B cell (primary cell): ENCODE measurements at places on chromosomes 3 and 15. TPM values are rescaled to one million over a fixed set of nuclear protein-coding genes. Genes with fewer than 3 reads are reported as not detected.
A peak's percentile ranks its signal among the peaks of the same experiment; 100 is the strongest.

GRCh38 chr3:147640781-147641180, 231.6 kb downstream of the ZIC1 start:
- H3K36me3 ChIP-seq: no peaks in the 10 kb centered on the region
- H3K4me1 ChIP-seq: no peaks in the 10 kb centered on the region
- H3K27ac ChIP-seq: no peak overlapping the region
- no peak for DNase-seq
- H3K4me3 ChIP-seq: no peak overlapping the region

DNA sequence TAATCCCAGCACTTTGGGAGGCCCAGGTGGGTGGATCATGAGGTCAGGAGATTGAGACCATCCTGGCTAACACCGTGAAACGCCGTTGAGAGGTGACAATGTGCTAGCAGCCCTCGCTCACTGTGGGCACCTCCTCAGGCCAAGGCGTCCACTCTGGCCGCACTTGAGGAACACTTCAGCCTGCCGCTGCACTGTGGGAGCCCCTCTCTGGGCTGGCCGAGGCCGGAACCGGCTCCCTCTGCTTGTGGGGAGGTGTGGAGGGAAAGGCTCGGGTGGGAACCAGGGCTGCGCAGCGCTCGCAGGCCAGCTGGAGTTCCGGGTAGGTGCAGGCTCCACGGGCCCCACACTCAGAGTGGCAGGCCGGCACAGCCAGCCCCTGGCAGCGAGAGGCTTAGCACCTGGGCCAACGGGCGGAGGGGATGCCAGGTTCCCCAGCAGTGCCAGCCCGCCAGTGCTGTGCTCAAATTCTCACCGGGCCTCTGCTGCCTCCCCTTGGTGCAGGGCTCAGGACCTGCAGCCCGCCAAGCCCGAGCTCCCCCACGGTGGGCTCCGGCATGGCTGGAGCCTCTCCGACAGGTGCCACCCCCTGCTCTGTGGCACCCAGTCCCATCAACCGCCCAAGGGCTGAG, 253.6 kb downstream of the CNTN4 start:
- no peak overlapping the region for H3K27ac ChIP-seq
- DNase-seq: no peak
- H3K36me3 ChIP-seq: no peaks in the 10 kb centered on the region
- no peaks in the 10 kb centered on the region for H3K27me3 ChIP-seq

DNA sequence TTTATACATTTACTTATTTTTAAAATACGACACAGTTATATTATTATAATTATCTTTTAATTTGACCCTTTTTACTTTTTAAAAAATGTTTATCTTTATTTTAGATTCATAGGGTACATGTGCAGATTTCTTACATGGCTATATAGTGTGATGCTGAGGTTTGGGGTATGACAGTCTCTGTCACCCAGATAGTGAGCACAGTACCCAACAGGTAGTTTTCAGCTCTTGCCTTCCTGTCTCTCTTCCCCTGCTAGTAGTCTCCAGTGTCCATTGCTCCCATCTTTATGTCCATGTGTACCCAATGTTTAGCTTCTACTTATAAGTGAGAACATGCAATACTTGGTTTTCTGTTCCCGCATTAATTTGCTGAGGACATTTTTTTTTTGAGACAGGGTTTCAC, 21.8 kb upstream of the KCNMB2 start:
- no peaks in the 10 kb centered on the region for H3K4me1 ChIP-seq
- DNase-seq: no peak
- no peaks in the 10 kb centered on the region for H3K27me3 ChIP-seq
- no peaks in the 10 kb centered on the region for H3K36me3 ChIP-seq

DNA sequence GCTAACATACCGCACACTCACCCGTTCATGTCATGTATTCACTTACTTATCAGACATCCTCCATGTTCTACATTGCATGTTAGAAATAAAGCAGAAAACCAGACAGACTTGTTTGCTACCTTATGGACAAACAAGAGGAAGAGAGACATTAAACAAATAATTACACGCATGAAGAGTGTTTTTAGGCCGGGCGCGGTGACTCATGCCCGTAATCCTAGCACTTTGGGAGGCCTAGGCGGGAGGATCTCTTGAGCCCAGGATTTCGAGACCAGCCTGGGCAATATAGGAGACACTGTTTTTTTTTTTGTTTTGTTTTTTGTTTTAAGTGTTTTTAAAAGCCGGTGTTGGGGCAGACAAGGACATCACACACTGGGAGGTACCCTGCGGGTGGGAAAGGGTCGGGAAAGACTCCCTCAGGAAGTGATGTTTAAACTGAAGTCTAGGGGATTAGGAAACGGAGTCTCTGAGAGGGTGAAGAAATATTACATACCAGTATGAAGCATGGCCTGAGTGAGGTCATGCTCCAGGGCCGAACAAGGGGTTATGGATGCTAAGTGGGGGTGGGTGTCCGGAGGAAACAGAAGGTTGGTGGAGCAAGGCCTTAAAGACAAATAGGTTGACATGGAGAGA, 2.1 kb upstream of the USP3 start:
- H3K4me1 ChIP-seq: peaks cover 79% of the 10 kb centered on the region
- H3K27ac ChIP-seq: peak overlapping the region; percentile 99
- H3K27me3 ChIP-seq: no peaks in the 10 kb centered on the region
- H3K4me3 ChIP-seq: peak overlapping the region; percentile 82

- H3K4me1 ChIP-seq: peaks cover 19% of the 10 kb centered on the region
- H3K4me3 ChIP-seq: no peak overlapping the region
- no peak overlapping the region for H3K27ac ChIP-seq
Measured at GRCh38 chr3:131386429-131387165, 5.0 kb downstream of the NUDT16 start.

DNA sequence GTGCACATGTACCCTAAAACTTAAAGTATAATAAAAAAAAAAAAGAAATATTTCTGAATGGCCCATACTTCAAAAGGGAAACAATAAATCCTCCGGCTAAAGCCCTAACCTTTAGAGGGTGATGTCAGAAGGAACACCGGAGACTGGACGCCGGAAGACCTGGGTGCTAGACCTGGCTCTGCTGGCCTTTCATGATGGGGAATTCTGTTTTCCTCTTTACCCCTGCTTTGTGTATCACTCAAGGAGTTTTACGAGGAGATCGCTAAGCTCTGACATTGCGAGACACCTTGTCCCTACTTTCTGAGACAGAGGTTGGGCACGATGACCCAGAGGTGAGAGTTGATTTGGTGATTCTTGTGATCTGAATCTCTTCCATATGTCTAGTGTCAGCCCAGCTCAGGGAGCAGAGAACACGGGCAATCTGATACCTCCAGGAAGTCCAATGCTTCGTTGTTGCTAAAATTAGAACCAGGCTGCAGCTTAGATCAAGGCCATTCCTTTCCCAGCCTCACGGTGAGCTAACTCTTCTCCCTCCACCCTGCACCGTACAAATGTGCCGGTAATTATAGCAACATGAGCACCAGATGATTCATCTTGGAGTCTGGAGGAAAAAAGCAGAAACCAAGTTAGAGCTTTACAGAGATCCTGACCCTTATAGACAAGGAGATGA, 42.0 kb upstream of the CFAP161 start:
- no peaks in the 10 kb centered on the region for H3K4me1 ChIP-seq
- no peak for DNase-seq
- H3K27ac ChIP-seq: no peak overlapping the region
- no peaks in the 10 kb centered on the region for H3K27me3 ChIP-seq

DNA sequence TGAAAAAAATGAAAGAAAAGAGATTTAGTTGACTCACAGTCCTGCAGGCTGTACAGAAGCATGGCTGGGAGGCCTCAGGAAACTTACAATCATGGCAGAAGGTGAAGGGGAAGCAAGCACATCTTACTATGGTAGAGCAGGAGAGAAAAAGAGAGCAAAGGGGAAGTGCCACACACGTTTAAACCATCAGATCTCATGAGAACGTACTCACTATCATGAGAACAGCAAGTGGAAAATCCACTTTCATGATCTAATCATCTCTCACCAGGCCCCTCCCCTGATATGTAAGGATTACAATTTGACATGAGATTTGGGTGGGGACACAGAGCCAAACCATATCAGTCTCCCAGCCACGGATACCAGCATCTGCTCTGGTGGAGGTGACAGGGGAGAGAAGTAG, 50.8 kb upstream of the CPOX start:
- no peaks in the 10 kb centered on the region for H3K27me3 ChIP-seq
- no peak overlapping the region for H3K4me3 ChIP-seq
- no peak overlapping the region for H3K27ac ChIP-seq
- no peaks in the 10 kb centered on the region for H3K36me3 ChIP-seq
- no peak for DNase-seq

The CADPS gene
- 0.16 and 0.27 TPM in 2 replicates for polyA plus RNA-seq

DNA sequence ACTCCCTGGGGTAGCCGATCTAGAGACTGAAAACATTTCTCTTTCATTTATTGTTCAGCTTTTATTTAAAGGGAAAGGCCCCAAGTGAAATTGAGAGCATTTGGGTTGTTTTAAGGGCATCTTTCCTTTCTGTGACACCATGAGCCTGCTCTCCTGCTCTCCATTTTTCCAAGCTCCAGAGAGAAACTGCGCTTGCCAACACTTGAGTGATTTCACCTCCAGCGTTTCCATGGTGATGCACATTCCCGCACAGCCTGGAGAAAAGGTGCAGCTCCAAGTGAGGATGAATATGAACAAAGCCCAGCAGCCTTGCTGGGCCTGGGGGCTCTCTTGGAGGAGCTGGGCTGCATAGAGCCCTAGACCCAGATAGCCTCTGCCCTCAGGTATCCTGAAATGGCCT, 159.2 kb upstream of the PPP2R3A start:
- H3K36me3 ChIP-seq: no peaks in the 10 kb centered on the region
- H3K4me3 ChIP-seq: no peak overlapping the region
- H3K27ac ChIP-seq: no peak overlapping the region
- DNase-seq: no peak
- peaks cover 4% of the 10 kb centered on the region for H3K27me3 ChIP-seq
- H3K4me1 ChIP-seq: no peaks in the 10 kb centered on the region

- no peak for DNase-seq
- H3K27ac ChIP-seq: no peak overlapping the region
- no peak overlapping the region for H3K4me3 ChIP-seq
- no peaks in the 10 kb centered on the region for H3K36me3 ChIP-seq
- H3K27me3 ChIP-seq: peaks cover 29% of the 10 kb centered on the region
Measured at GRCh38 chr15:96331144-96331944, 844 bp downstream of the NR2F2 start.

GRCh38 chr3:9500108-9501050, 53.2 kb downstream of the LHFPL4 start:
- H3K27ac ChIP-seq: no peak overlapping the region
- H3K4me3 ChIP-seq: no peak overlapping the region
- peaks cover 11% of the 10 kb centered on the region for H3K27me3 ChIP-seq
- no peaks in the 10 kb centered on the region for H3K36me3 ChIP-seq
- DNase-seq: peak; percentile 66

The NR2C2 gene
- polyA plus RNA-seq: 22.8 and 29.8 TPM in 2 replicates

DNA sequence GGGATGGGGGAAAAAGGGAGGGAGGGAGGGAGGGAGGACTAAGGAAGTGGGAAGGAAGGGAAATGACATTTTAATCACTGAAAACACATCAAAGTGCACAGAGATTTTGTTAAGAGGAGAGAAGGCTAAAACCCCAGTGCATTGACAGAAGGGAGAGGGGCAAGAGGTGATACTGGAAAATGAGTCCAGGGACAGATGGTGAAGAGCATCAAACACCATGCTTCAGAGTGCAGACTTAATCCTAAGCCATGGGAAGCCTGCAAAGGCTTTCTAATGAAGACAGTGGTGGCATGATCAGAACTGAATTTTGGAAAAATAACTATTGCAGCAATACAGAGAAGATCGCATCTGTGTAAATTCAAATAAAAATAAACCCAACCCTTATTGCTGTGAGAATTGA, 41.8 kb downstream of the HGD start:
- no peak for DNase-seq
- no peak overlapping the region for H3K4me3 ChIP-seq
- no peaks in the 10 kb centered on the region for H3K4me1 ChIP-seq
- H3K36me3 ChIP-seq: no peaks in the 10 kb centered on the region
- H3K27me3 ChIP-seq: no peaks in the 10 kb centered on the region
